Renal cortical epithelial cell (primary cell): ENCODE measurements at places on chromosomes 4 and X.
A peak's percentile ranks its signal among the peaks of the same experiment; 100 is the strongest.

DNA sequence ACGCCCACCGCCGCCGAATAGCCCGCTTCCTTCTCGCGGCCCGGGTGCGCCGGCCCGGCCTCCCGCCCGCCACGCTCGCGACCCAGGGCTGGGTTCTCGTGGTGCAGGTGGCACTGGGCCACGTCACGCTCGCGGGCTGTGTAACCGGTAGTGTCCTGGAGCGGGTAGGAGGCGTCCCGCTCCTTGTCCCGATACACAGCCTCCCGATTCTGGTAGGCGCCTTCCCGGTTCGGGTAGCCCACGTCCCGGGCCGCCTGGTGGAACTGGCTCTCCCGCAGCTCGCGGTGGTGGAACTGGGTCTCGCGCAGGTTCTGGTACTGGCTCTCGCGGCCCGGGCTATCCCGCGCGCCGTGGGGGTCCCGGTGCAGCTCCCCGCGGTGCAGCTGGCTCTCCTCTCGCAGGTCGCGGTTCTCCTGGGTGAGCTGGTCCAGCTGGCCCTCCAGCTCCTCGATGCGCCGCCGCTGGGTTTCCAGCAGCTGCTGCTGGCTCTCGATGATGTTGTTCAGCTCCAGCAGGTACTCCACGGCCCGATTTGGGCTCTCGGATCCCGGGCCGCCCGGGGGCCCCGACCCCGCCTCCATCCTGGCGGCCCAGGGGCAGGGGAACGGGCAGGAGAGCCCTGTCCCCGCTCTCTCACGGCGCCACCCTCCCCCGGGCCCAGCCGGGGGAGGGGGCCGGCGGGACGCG, 39.3 kb upstream of the IQSEC2 start:
- no peak for DNase-seq

GRCh38 chrX:10138726-10139125, 18.0 kb upstream of the CLCN4 start:
- DNase-seq: no peak

DNA sequence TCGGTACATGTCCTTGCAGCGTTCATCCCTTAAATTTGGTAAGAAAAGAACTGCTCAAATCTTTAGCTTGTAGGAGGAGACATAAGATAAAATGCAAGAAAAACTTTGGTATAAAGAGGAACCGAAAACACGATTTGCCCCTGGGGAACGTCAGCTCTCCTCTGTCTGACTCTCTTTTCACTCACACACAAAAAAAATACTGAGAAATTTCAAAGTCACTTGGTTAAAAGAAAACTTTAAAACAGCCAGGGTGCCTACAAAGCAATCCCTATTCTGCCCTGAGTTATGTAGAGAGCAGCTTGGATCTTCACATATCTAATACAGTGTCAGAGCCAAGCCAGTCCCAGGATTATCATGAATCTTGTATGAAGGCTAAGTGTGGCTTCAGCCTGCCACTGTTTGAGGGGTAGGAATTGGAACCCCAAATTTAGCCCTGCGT, 248.5 kb upstream of the CXXC4 start:
- DNase-seq: no peak

DNA sequence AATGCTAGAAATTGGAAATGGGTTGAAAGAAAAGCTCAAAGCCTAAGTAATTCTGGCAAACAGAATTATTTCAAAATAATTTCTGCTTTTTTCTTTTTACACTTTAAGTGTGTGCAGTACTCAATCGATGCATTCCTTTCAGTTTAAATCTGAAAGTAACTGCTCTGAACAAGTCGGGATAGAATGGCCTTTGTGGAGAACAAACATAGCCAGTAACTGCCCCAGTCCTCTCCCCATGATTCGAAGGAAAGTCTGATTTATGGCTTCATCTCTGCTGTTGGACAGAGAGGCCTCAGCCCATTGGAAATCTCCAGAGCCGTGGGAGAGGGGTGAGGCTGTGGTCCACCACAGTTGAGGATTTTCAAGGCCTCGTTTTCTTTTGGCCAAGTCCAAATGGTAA, 174.0 kb upstream of the TLL1 start:
- DNase-seq: no peak

DNA sequence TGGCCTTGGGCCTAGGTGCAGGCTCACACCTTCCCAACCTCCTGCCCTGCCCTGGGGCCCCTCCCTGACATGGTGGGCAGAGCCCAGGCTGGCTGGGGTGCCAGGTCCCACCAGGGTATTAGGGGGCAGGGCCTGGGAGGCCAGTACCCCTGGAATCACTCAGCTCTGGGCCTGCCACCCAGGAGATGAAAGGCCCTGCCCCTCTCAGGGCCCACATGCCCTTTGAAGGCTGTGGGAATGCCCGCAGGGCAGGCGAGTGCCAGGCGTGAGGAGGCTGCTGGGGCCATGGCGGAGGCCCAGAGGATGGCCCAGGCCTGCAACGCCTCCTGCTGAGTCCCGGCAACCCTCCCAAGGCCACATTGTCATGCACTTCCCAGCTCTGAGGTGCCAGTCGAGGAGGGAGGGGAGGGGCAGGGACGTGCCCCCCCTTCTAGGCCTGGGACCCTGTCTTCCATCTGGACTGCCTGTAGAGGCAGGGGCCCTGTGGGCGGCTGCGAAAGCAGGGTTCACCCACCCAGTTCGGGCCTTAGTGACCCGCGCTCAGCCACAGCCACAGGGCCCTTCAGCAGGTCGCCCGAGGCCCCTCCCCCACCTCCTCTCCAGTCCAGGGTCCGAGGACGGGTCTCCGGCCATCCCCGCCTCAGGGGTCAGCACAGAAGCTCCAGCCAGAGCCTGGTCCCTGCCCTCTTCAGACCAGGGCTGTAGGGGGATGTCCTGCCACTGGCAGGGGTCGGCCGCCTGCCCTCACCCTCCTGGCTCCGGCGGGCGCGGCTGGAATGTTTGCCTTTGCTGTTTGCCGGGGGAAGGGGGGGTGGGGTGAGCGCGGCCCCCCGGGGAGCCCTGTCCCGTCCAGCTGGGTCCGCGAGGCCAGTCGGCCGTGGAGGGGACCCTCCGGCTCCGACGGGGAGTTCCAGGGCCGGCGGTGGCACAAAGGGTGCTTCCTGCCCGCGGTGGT, 26.7 kb upstream of the FGFR3 start:
- no peak for DNase-seq

DNA sequence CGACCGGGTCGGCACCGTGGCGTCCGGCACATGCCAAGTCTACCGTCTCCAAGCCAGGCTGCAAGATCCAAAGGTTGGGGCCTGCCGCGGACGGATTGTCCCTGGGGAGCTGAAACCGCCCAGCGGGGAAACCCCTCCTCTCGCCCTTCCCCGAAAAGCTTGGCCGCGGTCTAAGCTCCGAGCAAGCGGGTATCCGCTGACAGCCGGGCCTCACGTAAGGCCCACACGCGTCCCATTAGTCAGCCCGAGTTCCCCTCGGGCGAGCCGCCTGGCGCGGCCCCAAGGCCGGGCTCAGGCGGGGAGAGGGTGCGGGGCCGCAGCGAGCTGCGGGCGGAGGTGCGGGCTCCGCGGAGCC, 6.8 kb upstream of the BCOR start:
- DNase-seq: no peak

DNA sequence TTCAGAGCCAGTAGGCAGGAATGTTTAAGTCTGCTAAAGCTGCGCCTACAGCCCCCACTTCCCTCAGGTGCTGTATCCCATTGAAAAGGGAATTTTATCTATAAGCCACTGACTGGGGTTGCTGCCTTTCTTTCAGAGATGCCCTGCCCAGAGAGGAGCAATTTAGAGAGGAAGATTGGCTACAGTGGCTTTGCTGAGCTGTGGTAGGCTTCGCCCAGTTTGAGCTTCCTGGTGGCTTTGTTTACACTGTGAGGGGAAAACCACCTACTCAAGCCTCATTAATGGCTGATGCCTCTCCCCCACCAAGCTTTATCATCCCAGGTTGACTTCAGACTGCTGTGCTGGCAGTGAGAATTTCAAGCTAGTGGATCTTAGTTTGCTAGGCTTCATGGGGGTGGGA, 67.7 kb upstream of the PRDM5 start:
- DNase-seq: no peak

DNA sequence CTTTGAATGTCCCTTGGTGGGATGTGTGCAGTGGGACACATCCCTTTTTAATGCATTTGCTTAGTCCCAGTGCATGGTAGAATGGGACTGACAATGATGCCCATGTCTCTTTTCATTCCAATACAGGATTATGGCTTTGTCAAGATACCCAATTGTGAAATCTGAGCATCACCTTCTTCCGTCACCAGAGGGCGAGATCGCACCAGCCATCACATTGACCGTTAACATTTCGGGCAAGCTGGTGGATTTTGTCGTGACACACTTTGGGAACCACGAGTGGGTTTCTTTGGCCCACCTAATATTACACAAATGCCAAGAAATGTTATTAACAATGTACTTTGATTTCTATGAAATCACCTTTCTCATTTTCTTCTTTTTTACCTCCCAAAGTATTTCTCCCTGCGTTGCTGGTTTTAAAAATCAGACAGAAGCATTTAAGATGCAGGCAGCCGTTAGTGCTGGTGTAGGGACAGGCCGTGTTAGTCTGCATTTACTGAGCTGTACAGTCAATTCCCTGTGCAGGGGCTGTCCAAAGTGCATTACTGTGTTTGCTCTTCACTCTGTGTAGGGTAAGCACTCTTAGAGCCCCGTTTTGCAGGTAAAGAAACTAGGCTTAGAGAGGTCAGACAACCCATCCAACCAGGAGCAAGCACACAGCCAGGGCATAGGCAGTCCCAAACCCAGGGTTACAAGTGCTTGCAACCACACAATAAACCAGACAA, 46.5 kb downstream of the CWH43 start:
- DNase-seq: peak; percentile 16

DNA sequence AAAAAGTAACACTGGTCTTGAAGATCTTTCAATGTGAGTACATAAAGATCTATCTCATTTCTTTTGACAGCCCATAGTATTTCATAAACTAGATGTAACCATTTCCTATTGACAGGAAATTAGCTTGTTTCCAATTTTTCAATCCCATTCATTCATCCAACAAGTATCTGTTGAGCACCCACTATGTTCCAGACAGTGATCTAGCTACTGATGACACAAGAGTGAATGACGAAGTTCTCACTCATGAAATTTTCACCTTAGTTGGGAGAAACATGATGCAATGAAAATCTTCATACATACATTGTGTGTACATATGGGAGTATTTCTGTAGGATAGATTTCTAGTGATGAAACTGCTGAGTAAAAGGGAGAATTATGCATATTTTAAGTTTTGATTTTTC, 1.7 kb downstream of the CD38 start:
- DNase-seq: peak; percentile 13

DNA sequence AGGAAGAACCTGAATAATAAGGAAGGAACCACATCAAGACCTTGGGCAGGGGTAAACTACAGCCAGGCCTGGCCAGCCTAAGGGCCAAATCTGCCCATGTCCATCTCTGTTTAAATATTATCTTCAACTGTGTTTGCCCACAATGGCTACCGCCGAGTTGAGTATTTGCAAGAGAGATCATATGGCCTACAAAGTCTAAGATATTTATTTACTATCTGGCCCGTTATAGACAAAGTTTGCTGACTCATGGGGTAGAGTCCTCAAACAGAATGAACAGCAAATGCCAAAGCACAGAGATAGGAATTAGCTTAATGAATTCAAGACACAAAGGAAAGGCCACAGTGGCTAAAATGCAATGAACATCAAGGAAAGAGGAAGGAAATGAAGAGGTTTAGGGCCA, 44.8 kb downstream of the RPS6KA3 start:
- DNase-seq: peak; percentile 39
